Motor neuron (in vitro differentiated cells): ENCODE measurements at places on chromosomes 6 and 20. TPM values are rescaled to one million over a fixed set of nuclear protein-coding genes. Genes with fewer than 3 reads are reported as not detected.
A peak's percentile ranks its signal among the peaks of the same experiment; 100 is the strongest.

DNA sequence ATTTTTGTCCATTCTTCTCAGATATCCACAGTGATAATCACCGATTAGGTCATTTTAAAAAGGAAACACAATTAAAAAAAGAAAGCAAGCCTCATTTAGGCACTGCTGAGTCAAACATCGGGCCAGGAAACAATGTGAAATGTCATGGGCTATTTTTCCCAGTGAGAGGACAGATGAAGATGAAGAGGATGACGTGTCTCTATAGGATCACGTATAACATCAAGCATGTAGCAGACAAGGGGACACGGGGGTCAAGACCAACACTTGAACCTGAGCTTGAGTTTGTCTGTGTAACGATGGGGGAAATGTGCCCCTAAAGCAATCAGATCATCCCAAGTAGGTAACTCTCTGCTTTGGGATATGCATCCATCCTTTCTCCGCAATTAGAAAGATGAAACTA, 553.2 kb downstream of the CD83 start:
- ATAC-seq, result no peak

The PCSK2 gene
- total RNA-seq, result 7.5 and 7.7 TPM in 2 replicates

The GABRR1 gene
- not detected in 2 replicates for total RNA-seq

The STMN3 gene
- total RNA-seq, result 69.5 and 76.6 TPM in 2 replicates

The IL20RA gene
- total RNA-seq, result 0.71 and 0.97 TPM in 2 replicates

DNA sequence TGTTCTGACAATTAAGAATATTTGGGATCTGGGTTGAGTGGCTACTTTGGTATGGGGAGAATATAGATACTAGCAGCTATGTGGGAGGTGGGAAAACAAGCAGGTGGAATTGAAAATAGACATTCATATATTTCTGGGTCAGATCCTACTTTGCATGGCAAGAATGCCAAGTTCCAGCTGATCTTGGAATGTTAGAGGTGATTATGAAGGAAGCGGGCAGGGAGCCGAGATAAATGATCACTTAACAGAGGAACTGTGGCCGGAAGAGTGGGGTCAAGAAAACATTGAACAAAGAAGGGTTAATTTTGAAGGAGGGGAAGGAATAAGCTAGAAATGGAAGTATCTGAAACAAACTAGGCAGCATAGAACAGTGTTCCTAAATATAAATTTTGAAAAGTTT, 15.4 kb downstream of the PLCB1 start:
- ATAC-seq, result no peak

GRCh38 chr6:2502096-2502997, 248.4 kb downstream of the MYLK4 start:
- no peak for ATAC-seq

The SNX21 gene
- total RNA-seq, result 31.3 and 42.1 TPM in 2 replicates

DNA sequence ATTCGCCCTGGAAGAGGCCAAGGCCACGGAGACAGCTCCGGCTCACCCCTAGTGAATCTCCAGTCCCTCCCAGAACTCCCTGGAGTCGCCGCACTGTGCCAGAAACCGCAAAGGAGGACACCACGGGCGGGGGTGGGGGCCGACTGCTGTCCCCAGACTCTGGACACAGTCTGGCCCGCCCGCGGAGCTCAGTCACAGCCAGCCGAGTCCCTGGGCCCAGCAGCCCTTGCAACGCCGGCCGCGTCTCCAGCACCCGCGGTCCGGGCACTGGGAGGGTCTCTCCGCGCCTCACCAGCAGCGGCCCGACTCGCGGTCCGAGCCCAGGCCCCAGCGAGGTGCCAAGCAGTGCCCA, 518 bp downstream of the PEX6 start:
- ATAC-seq, result no peak

The C6orf15 gene
- 0.32 and 0.56 TPM in 2 replicates for total RNA-seq

DNA sequence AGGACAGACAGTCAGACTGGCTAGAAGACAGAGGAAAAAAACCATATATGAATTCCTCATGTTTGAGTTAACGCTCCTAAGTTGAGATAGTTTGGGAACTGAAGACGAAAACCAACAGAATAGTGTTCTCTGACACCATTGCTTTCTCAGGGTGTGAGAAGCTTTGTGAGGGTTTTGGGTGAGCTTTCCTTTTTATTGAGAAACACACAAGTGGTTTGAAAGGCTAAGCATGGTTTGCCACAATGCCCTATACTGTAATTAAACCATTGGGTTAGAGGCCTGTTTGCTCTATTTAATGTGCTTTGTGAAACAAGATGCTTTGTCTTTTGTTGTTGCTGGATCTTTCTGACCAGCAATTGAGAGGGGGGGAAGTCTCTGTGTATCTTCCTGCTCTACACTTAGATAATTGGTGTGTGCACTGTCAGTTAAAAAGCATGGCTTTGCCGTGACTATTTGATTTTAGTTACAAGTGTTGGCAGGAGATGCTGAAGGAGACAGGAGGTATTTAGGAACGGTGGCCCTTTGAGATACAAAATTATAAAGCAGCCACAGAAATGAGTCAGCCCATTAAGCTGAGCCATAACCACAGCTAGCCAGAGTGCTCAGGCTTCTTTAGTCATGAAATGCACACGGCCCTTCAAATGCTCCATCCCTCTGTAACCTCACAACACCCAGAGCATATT, 273.0 kb upstream of the PREP start:
- no peak for ATAC-seq

The SGK2 gene
- total RNA-seq, result 0.62 and 1.3 TPM in 2 replicates

The RNF182 gene
- total RNA-seq, result 1.3 and 1.9 TPM in 2 replicates

- no peak for ATAC-seq
Observed at GRCh38 chr20:20211988-20212518, 155.9 kb upstream of the INSM1 start.

The MLIP gene
- total RNA-seq, result 0.32 and 0.50 TPM in 2 replicates

DNA sequence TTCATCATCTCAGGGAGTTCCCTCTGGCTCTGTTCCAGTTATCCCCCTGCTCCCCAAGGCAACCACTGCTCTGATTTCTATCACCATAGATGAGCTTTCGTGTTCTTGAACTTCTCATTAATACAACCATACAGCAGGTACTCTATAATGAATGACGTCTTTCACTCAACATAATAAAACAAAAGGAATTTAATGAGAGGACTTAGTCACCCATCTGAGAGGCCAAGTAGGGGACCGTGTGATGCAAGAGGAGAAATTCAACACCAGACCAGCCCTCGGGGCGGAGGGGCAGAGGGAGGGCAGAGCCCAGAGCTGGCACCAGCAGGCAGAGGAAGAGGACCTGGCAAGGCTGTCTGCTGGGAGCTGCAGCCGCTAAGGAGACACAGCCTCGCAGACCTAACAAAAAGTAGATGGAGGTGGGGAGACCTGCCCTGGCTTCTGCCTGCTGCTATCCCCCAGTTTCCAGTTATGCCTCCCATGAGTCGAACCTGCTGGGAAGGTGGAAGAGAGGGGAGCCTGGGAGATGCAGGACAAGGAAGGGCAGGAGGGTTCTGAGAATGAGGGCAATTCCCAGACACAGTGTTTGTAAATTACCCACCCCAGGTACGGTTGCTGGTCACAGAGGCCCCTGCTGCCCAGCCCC, 13.8 kb downstream of the CCN5 start:
- ATAC-seq, result peak; percentile 90

DNA sequence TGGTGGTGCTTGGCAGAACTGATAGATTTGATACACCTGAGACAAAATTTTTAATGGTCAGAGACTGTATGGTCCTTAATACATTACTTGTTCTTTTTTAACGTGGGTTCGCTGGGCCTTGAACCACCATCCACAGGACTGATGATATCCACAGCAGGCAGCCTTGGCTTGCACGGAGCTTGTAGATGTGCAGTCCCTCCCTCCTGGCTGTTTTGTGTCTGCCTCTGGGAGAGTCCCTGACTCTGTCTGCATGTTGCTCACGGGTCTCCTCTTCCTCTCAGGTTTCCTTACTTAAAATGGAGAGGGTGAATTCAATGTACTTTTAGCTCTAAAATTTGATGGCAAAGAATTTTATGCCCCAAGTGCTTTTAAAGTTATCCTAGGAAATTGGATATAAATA, 17.5 kb downstream of the KIF25 start:
- no peak for ATAC-seq

The SMIM26 gene
- 131 and 177 TPM in 2 replicates for total RNA-seq

DNA sequence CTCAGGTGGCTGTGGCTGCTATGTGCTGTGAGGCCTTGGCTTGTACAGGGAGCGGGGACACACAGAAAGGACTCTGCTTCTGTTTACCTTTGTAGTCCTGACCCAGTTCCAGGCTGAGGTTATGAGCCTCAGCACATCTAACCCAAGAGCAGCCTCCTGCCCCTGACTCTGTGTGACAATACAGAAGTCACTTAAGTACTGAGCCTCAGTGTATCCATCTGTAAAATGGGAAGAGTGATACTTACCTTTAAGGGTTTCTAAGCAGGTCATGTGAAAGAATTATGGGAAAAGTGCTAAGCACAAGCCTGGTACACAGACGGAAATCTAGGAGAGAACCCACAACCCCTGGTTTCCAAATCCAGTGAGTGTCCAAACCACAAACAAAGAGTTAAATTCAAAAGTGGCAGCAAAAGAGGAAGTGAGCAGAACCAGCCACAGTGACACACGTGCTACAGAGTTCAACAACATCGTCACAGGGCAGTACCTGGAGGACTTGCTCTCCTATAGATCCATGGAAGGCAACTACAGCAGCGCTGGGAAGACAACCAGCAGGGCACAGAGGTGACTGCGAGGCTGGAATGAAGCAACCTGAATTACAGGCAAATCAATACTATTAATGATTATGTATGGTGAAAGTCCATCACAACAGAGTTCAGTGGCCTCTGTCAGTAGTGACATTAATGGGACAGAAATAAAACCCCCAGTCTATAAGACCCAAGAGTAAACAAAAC, 12.5 kb downstream of the TRIM26 start:
- no peak for ATAC-seq
